ENCODE measurements at places on chromosomes 2 and 18. TPM values are rescaled to one million over a fixed set of nuclear protein-coding genes. Genes with fewer than 3 reads are reported as not detected.

GRCh38 chr2:103172821-103173220, 411.0 kb downstream of the TMEM182 start:
- no peak for DNase-seq

- DNase-seq: no peak
Measured at GRCh38 chr2:160570376-160570775, 76.8 kb upstream of the RBMS1 start.

DNA sequence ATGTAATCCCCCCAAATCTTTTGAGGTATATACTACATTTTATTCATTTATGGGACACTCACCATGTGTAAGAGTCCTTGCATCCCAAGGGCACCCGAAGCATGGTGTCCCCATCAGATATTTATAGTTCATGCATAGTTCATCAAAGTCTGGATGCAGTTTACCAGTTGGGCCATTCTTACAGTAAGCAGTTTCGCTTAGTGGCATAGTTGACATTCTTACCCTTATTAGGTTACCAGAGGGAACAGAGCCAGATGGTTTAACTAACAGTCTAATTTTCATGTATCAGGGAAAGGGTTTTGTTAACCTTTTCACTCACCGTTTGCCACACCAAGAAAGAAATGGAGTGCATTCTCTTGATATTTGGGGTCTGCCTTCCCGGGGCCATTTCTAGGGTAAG, 7.1 kb downstream of the ZNF407 start:
- no peak for DNase-seq

DNA sequence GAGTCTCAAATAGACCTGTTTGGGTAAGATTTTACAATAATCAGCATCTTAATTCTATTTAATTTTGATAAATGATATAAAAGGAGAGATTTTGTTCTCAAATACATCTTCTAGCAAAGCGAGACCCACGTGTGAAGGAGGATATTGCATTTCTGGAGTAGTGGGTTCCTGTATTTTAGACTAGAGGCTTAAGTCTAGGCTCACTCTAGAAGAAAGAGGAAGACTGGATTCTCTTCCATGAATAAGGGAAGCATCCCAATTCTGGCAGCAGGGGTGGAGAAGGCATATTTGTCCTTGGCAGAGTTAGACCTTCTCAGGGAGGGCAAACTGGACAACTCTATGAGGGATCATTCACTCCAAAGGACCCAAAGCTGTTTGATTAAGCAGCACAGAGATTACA, 11.3 kb upstream of the FAM228A start:
- DNase-seq: no peak

DNA sequence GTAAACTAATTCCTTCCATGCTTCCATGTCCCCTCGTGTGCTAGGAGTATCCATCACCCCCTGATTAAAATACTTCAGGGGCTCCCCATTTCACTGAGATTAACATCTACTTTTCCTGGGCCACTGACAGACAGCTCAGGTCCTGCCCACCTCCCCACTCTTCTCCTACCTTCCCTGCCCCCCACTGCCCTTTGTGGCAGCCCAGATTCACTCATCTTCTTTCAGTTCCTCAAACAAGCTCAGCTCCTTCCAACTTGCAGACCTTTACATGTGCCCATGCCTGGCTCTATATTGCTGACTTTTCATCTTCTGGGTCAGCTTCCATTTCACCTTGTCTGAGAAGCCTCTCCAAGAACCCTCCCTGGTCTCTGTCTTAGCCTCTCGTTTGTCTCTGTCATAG, 12.0 kb downstream of the RUFY4 start:
- no peak for DNase-seq

DNA sequence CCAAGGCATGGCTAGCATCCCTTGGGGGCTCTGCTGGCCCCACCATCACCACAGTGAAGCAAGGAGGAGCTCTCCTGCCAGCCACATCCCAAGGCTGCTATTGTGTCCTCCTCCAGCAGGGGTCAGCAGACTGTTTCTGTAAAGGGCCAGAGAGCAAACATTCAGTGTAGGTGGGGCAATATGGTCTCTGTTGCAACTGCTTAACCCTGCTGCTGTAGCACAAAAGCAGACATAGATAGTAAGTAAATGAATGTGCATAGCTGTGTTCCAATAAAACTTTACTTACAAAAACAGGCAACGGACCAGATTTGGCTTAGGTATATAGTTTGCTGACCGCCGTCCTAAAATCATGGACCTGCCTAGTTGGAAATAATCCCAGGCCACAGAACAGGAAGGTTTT, 36.4 kb upstream of the ZBTB7C start:
- DNase-seq: peak; percentile 77

DNA sequence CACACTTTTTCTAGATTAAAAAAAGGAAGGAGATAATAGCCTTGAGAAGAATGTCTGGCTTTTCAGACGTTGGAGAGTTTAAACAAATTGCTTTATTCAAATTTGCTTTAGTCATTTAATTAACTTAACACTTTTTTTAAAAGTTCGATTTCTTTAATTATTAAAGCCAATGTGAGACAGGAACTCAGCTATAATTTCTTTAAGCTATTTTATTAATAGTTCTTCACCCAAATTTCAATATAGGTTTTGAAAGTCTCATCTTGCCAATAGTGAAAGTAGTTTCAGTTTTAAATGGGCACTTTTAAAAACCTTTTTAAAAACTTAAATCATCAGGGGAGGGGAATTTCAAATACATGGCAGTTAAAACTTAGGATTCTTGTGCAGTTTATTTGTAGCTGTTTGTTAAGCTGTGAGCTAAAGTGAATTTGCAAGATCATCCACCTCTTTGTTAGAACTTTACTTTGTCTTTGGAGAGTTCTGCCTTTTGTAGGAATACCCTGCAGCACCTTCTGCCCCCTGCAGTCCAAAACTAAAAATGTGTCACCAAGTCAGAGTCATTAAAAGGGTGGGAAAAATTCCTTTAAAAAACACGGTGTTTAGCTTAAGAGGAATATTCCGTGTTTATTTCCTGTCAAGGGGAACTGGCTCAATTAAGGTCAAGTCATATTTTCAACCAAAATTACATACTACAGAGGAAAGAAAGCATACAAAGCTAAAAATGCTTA, 4.6 kb downstream of the TGIF1 start:
- DNase-seq: no peak

DNA sequence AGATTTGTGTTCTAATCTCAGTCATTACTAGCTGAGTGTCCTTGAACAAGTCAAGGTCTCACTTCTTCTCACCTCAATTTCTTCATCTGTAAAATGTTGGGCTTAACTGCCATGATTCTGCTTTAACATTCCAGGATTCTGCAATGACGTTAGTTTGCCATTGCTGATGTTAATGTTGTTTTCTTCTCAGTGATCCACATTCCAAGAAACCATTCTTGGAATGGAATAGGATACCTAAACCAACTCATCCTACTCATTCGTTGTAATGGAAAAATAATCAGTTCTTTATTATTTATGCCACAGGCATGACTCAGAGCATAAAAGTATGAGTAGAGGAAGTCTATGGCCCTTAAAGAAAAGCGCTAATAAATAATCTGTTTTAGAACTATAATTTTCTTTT, 140.2 kb upstream of the ETAA1 start:
- DNase-seq: no peak

DNA sequence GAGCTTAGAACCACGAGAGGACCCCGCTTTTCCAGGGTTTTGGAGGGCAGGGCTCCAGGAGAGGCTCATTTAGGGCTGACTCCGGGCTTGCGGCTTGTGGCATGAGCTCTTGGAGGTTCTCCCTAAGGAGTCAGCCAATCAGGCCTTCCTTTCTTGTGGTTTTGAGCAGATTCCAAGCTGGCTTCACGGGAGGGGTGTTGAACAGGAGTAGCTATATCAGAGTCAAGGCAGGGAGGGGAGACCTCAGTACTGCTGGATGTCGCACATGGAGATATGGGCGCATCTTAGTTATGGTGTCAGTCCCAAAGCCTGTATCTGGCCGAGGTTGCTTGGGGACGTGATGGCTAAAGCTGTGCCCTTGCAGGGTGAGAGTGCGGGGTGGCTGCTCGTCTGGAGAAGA, 98.6 kb downstream of the AGAP1 start:
- DNase-seq: no peak

DNA sequence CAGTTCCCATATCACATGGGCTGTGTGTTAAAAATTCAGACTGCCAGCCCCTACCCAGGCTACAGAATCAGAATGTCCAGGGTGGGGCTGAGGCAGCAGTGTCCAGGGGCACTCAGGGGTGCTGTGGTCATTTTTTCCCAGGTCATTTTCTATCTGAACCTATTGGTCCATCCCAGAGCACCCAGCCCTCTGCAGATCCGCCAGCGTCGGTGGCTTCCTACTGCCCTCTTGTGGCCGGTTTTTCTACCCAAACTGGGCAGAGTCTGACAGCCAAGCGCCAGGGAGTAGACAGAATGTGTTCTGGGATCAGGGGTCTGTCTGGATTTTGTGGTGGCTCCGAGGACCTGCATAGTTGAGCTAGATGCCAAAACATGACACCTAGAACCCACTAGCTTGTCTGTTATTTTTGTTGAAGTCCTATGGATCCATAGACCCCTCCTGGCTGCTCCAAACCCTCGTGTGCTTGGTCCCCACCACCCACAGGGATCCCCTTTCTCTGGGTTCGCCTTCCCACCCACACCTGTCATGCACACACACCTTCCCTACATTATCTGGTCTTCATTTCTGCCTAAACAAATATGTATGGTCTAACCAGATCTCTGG, 34.1 kb upstream of the RMDN2 start:
- DNase-seq: peak; percentile 83

- no peak for DNase-seq
Measured at GRCh38 chr2:182821182-182821581, 45.3 kb downstream of the FRZB start.

GRCh38 chr2:215356948-215357461, 45.1 kb downstream of the ATIC start:
- no peak for DNase-seq

- no peak for DNase-seq
Measured at GRCh38 chr2:20232837-20233207, 7.9 kb upstream of the SDC1 start.

GRCh38 chr2:188426121-188426520, 134.4 kb downstream of the GULP1 start:
- no peak for DNase-seq

GRCh38 chr2:166917415-166917814, 29.1 kb downstream of the XIRP2 start:
- no peak for DNase-seq

DNA sequence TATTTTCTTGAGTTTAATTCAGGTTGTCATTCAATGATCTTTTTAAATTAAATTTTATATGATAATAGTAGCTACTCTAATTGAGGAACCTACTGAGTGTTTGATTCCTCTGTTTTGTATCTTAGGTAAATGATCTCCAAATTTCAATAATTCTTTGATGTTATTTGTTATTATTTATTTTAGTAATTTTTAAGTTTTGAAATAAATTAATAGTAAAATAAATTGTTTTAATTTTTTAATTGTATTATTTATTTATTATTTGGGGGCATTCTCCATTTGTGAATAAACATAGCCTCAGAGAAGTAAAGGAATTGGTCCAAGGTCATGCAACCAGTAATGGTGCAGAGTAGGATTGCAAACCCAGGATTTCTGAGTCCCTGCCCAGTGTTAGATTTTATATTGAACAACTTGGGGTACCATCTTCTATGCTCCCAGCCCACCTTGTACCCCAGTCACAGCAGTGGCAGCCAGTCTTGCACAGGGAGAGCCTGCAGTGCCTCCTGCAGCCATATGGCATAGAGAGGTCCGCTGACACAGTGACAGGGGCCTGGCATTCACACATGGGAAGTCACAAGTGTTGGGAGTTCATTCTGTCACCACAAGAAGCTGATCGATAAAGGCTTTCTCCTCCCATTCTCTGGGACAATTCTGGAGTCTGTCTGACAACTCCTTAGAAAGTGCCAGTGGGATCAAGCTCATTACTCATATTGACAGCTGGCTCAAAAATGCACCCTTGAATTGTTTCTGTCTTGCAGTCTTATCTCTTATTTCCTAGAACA, 110.0 kb upstream of the ETAA1 start:
- DNase-seq: no peak

GRCh38 chr2:239399433-239399920, 1.3 kb downstream of the HDAC4 start:
- peak; percentile 78 for DNase-seq

DNA sequence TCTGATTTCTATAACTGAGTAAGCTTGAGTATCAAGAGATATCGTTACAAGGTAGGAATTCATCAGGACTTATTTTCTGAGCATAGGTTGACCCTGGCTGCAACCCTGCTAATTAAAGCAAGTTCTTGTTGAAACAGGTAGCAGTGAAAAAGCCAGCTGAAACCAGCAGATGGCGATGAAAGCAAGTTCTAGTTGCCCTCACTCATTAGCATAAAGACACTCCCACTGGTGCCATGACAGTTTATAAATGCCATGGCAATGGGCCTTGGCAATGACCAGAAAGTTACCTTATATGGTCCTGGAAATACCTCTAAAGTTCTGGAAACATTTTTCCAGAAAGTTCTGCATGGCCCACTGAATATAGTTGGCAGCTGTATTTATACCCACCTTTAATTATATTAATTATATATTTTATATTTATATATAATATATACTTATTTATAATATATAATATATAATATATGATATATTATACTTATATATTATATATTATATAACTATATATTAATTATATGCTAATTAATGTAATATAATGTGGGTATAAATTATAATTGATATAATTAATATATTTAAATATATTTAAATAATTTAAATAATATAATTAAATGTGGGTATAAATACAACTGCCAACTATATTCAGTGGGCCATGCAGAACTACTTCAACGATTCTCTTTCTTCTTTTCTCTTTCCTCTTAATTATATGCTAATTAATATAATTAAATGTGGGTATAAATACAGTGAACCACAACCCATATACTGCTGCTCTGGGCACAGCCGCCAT, 188.0 kb downstream of the CDH7 start:
- DNase-seq: no peak

LIMS3 gene
- 9.7 TPM for total RNA-seq

PARD6G gene
- total RNA-seq: 6.2 TPM

INPP5D gene
- total RNA-seq: 6.4 TPM

KLF11 gene
- 18.5 TPM for total RNA-seq

KCNE4 gene
- 6.4 TPM for total RNA-seq

KCNK3 gene
- total RNA-seq: 5.3 TPM

GCA gene
- total RNA-seq: 24.8 TPM

CD302 gene
- 58.5 TPM for total RNA-seq

SIX3 gene
- total RNA-seq: not detected

SERPINB10 gene
- total RNA-seq: not detected

ARHGEF33 gene
- total RNA-seq: 1.6 TPM

DSC2 gene
- total RNA-seq: 1.9 TPM

RANBP2 gene
- total RNA-seq: 61.4 TPM

Data from sigmoid colon (tissue), 7 donors.